GM23248 (cell line): ENCODE measurements at places on chromosomes 2 and 18.

- no peak for DNase-seq
Observed at GRCh38 chr2:47178341-47178740, 23.2 kb upstream of the STPG4 start.

DNA sequence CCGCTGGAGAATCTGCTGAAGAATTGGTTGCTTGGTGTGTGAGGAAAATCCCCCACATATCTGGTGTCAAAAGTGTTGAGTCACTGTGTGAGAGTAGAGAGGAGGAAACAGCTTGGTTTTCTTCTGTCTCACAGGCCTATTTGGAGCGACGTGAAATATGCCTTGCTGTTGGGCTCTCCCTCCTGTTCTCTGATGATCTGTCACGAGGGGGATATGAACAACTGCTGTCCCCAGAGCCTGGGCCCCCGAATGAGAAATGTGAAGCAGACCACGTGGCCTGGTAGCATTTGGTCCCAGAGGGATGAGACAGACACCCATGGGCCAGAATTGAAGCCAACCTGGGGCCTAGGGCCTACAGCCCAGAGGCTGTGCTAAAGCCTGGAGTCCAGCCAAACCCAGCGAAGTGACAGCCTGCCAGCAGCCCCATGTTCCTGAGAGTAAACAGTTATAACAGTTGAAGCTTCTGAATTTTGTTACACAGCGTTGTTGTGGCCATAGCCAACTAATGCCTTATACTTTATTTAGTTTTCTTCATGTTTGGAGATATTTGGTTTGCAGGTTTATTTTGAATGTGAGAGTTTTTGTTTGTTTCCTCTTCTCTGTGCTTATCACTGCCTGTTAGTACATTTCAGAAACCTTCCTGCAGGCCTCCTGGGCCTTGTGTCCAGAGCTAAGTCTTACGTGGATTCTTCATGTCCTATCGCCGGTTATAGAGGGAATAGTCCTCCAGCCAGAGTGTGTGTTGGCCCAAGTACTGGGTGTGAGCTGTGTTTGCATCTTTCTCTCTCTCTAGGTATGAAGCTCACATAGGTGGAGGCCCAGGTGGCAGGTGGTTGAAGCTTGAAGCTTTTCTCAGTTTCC, 18.7 kb upstream of the COLEC12 start:
- peak; percentile 45 for DNase-seq

DNA sequence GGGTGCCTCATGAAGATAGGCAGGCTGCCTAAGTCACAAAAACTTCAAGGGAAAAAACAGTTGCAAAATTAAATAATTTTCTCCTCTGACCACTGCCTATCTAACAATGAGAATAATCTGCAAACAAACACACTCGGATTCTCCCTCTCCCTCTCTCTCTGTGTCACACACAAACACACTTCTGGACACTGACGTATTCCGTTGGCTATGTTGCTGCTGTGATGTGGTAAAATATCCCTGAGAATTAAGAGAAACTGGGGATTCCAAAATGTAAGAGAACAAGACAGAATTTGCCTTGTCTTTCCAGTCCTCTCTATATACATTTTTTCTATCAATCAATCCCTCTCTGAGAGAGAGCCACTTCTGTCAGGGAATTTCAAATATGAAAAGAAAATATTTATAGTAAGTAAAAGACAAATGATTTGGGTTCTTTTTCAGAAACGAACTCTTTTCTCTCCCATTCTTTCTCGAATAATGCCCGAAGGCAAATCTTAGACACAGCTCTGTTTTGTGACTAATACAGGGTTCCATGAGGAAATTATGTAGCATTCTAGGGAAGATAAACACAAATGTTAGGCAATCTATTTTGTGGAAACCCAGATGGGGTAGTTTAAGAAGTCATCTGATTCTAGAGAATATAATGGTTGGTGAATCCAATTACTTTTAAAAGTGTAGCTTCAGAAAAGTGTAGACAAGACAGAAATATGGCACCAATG, 310.3 kb upstream of the CYP26B1 start:
- DNase-seq = peak; percentile 5

DNA sequence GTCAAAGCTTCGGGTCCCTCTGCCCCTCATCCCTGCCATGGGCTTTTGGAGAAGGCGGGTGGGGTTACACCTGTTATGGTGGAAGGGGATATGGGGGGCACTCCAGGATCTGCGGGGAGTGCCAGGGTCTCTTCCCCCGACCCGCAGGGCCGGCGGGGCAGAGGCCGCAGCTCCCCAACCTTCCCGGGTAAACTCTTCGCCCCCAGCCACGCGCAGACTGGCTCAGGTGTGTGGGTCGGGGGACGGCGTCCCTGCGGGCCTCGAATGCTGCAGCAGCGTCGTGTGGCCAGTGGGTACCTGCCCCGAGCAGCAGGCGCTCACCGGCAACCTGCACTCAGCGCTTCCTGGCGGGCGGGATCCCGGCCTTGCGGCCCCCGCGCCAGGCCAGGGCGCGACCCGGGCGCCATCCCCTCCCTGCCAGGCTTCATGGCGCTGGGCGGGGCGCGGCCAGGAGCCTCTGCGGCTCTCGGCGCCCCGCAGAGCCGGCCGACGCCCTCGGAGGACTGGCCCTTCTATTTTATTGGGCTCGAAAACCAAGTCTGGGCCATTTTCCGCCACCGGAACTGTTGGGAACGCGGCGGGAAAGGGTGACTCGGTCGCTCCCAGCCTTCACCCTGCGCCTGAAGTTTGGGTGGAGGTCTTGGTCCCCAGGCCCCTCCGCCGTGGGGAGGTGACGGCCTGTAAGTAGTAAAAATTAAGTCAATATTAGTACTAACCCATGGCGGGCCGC, 4.5 kb downstream of the GBX2 start:
- no peak for DNase-seq

DNA sequence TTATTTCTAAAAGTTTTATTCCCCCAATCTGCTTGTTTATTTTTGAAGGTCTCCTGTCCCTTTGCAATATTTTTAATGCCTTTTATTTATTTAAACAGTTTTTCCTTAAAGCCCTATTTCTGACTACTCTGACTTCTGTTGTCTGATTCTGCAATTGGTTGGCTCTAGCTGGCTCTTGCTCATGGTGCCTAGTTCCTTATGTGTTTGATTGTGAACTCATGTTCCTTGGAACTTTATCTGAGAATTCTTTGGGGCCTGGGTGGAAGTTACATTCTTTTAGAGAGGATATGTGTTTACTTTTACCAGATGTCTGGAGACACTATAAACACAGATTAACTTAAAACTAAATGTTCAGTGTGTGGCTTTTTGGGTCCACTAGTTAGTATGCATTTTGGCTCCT, 175.9 kb downstream of the DYSF start:
- DNase-seq = no peak

- no peak for DNase-seq
Observed at GRCh38 chr2:236505648-236506047, 64.0 kb upstream of the ACKR3 start.

DNA sequence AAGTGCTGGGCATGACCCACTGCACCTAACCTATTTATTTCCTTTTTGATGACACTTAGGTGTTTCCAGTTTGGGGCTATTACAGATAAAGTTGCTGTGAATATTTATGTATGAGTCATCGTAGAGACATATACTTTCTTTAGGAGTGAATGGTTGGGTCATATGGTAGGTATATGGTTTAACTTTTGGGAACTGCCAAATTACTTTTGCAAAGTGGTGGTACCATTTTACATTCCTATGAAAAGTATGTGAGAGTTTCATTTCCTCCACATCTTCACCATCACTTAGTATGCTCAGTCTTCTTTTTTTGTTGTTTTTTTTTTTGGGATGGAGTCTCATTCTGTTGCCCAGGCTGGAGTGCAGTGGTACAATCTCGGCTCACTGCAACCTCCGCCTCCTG, 56.1 kb downstream of the HNRNPLL start:
- no peak for DNase-seq

DNA sequence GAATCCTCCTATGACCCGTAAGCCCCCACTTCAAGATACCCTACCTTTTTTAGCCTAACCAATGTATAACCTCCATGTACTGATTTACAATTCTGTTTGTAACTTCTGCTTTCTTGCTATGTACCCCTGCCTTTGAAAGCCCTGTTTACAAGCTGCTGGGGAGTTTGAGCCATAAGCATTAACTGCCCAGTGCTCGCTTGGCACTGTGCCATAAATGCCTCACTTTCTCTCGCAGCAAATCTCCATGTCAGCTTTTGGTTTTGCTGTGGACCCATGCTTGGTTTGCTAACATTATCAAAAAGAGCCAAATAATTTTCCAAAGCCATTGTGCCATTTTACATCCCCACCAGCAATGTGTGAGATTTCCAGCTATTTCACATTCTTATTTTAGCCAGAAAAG, 51.8 kb downstream of the TEX51 start:
- DNase-seq = no peak

DNA sequence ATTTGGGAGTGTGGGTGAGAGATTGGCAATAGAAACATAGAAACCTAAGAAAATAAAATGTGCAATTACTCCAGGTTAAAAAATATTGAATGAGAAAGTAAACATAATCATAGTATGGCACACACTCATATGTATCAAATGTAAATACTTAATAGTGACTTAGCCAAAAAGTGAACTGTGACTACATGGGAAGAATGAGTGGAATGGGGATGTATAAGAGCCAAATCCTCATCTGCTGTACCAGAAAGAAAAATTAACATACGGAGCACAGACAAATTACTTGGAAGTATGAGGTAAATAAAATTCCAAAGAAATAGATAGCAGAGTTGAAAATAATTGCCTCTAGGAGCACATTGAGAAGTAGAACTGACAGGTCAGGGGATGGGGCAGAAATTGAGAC, 4.0 kb downstream of the FLACC1 start:
- no peak for DNase-seq

GRCh38 chr18:11412811-11413210, 196.6 kb upstream of the SLC35G4 start:
- DNase-seq = peak; percentile 23

DNA sequence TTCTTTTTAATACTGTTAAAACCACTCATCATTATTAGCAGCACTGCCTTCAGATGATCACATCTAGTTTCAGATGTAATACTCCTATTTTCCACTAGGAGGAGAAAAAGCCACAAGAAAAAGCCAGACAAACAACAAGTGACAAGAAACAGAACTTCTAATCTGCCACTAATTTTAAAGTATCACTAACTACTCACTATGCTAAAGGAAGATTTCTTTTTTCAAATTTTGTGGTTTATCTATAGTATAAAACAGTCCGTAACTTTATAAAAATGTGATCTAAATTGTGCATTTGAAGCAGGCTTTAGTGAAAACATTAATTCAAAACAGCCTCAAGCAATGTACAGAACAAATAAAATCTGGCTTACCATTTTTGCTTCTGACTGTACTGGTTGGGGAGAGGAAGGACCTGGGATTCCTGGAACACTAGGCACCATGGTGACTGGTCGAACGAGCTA, 56.8 kb downstream of the ATF2 start:
- peak; percentile 57 for DNase-seq

GRCh38 chr2:134079373-134079772, 174.5 kb upstream of the MGAT5 start:
- no peak for DNase-seq

DNA sequence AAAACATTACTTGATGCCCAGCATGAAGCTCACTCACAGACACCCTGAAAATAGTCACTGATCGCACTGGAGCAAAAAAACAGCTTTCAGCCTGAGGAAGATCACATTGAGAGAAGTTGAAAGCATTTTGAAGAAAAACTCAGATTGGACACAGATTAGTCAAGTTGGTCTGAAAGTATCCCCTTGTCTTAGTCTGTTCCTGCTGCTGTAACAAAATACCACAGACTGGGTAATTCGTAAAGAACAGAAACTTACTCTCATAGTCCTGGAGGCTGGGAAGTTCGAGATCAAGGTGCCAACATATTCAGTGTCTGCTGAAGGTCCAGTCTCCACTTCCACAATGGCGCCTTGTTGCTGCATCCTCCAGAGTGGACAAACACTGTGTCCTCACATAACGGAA, 14.2 kb upstream of the NDUFV2 start:
- no peak for DNase-seq

DNA sequence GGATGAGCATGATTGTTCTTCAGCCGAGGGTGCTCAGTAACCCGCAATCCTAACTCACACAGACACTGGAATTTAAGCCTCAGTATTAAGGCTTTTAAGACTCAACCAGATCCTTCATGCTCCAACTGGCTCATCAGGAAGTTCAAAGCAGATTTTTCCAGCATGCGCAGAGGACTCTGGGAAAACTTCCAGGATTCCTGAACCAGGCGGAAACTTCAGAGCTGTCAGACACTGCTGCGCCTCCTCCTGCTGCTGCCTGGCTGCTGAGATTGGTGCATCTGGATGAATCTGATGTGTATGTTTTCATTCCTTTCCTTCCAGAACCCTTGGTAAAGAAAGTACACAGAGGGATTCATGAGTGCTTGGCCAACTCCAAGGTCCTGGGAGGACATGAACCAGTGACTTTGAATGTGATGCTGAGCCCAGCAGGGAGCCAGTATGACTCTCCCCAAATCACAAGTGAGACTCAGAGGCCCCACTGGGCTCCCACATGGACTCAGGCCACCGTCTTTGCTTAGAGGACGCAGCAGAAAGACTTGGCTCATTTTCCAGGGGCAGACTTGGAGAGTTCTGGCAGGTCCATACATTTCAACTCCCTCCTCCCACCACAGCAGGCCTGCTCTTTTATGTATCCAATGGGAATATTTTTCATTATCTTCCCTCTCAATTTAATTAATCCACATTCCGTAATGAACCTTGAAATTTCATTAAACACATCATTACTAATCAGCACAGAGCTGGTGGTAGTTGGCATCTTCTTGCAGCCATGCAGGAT, 143.5 kb upstream of the HDAC4 start:
- DNase-seq = peak; percentile 59

DNA sequence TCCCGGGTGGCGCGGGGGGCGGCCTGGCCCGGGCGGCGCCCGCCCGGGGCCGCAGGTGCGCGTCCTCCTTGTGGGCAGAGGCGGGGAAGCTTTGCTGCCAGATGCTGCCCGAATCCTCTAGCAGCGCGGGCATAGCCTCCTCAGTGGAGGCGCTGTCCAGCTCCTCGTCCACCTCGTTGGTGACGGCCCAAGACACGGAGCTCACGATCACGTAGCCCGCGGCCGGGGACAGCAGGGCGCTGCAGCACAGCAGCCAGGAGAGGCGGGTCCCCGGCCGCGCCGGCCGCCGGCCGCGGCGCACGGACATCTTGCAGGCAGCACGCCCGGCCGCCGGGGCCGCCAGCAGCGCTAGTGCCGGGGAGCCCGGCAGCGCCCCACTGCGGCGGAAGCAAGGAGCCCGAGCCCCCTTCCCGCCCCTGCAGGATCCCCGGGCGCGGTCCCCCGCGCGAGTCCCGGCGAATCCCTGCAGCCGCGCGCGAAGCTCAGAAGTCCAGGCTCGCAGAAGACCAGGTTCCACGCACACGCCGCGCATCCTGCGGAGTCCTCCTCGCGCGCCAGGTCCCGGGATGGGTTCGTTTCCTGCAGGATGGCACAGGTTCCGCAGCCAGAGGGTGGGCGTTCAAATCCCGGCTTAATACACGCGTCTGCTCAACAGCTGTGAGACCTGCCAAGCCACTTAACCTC, at the start of gene CREG2:
TSS of gene CREG2 (minus strand) at position 353 of the 684 bp plus-strand sequence. CDS start at position 307, 46 bp downstream.
- peak; percentile 82 for DNase-seq
